ENCODE measurements at places on chromosomes 2 and 18. TPM values are rescaled to one million over a fixed set of nuclear protein-coding genes. Genes with fewer than 3 reads are reported as not detected.

DNA sequence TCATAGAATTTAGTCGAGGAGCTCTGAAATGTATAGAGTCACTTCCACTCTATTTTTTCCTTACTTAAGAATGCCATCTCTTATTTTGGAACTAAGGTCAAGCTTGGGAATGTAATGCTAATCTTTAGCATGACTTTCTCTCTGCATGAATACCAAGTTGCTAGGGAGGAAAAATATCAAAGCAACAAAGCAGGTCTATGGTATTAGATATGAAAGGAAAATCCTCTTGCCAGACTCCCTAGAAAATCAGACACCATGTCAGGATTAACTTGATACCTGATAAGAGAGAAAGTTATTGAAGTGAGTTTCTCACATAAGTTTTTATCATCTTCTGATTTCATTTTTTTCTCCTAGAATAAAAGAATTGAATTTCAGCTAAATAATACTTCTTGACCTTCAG lies 341.7 kb upstream of the ZNF804A start:
- no peak for DNase-seq
- no peaks in the 10 kb centered on the region for H3K36me3 ChIP-seq

GRCh38 chr18:43719267-43719795 lies 442.0 kb upstream of the SYT4 start:
- no peaks in the 10 kb centered on the region for H3K36me3 ChIP-seq
- H3K4me3 ChIP-seq, result no peak overlapping the region
- no peaks in the 10 kb centered on the region for H3K4me1 ChIP-seq

GRCh38 chr2:164495491-164496223 lies 125.6 kb downstream of the GRB14 start:
- H3K4me3 ChIP-seq, result no peak overlapping the region
- H3K36me3 ChIP-seq, result no peaks in the 10 kb centered on the region
- DNase-seq, result peak; percentile 56

- no peaks in the 10 kb centered on the region for H3K36me3 ChIP-seq
- no peak overlapping the region for H3K27ac ChIP-seq
- DNase-seq, result peak; percentile 55
- no peaks in the 10 kb centered on the region for H3K27me3 ChIP-seq
- H3K4me3 ChIP-seq, result no peak overlapping the region
These were observed 32.3 kb upstream of the ZBTB7C start for GRCh38 chr18:48441405-48441881.

GRCh38 chr2:11573418-11574175 lies 39.8 kb downstream of the GREB1 start:
- no peaks in the 10 kb centered on the region for H3K27me3 ChIP-seq
- no peaks in the 10 kb centered on the region for H3K36me3 ChIP-seq
- H3K27ac ChIP-seq, result no peak overlapping the region
- DNase-seq, result peak; percentile 42

GRCh38 chr2:71498261-71498701 lies 44.9 kb downstream of the DYSF start:
- peak overlapping the region; percentile 30 for H3K27ac ChIP-seq
- no peaks in the 10 kb centered on the region for H3K27me3 ChIP-seq
- peaks cover 25% of the 10 kb centered on the region for H3K4me1 ChIP-seq
- no peaks in the 10 kb centered on the region for H3K36me3 ChIP-seq
- no peak overlapping the region for H3K4me3 ChIP-seq

- no peaks in the 10 kb centered on the region for H3K27me3 ChIP-seq
- peak; percentile 40 for DNase-seq
- H3K36me3 ChIP-seq, result no peaks in the 10 kb centered on the region
- H3K27ac ChIP-seq, result no peak overlapping the region
- H3K4me3 ChIP-seq, result no peak overlapping the region
- peaks cover 5% of the 10 kb centered on the region for H3K4me1 ChIP-seq
These were observed 173.5 kb upstream of the CTAGE1 start for GRCh38 chr18:22591222-22591621.

- H3K27ac ChIP-seq, result no peak overlapping the region
- H3K36me3 ChIP-seq, result no peaks in the 10 kb centered on the region
- H3K27me3 ChIP-seq, result no peaks in the 10 kb centered on the region
These were observed 250.6 kb downstream of the RPRM start for GRCh38 chr2:153227981-153228380.

GRCh38 chr2:149692961-149693396 lies 105.4 kb upstream of the MMADHC start:
- no peaks in the 10 kb centered on the region for H3K27me3 ChIP-seq
- H3K4me3 ChIP-seq, result no peak overlapping the region
- no peaks in the 10 kb centered on the region for H3K36me3 ChIP-seq

DNA sequence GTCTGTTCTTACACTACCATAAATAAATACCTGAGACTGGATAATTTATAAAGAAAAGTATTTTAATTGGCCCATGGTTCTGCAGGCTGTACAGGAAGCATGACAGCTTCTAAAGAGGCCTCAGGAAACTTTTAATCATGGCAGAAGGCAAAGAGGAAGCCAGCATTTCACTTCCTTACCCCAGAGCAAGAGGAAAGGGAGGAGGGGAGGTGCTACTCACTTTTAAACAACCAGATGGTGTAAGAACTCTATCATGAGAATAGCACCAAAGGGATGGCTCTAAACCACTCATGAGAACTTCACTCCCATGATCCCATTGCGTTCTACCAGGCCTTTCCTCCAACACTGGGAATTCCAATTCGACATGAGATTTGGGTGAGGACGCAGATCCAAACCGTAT lies 344.4 kb upstream of the SLC39A10 start:
- no peaks in the 10 kb centered on the region for H3K36me3 ChIP-seq
- no peak overlapping the region for H3K27ac ChIP-seq
- no peak overlapping the region for H3K4me3 ChIP-seq
- H3K4me1 ChIP-seq, result no peaks in the 10 kb centered on the region
- DNase-seq, result no peak

DNA sequence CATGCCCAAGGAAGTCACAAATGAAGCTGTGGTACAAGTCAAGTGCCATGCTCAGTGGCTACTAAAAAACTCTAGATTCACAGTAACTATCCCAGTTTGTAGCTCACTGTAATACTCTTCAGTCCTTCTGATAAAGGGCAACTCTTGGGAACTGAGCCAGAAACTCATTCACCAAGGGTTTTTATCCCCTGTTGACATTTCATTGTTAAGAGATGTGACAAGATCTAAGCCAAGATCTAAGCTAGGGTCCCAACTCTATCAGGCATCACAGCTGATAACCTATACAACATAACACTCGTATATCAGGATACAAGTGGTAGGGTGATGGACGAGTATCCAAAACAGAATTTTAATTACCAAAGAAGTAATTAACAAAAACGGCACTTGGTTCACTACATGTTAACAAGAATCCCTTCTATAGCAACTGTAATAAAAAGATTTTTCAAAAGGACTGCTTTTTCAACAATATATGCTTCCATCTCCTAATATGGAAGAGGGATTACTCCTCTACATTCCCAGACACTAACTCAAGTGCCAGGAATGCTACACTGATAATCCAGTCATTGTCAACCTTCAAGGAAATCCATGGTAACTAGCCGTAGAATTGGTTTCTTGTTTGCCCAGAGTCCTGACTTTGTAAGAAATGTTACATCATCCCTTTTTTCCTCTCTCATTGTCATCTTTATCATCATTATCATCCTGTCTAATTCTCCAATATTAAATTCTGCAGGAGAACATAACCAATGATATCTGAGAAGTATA lies 111.7 kb downstream of the CDH2 start:
- H3K4me1 ChIP-seq, result no peaks in the 10 kb centered on the region
- no peak for DNase-seq
- no peaks in the 10 kb centered on the region for H3K36me3 ChIP-seq
- H3K27ac ChIP-seq, result no peak overlapping the region

GRCh38 chr2:211724933-211725332 lies 813.7 kb downstream of the ERBB4 start:
- no peak for DNase-seq
- H3K27me3 ChIP-seq, result no peaks in the 10 kb centered on the region
- H3K4me1 ChIP-seq, result no peaks in the 10 kb centered on the region
- no peak overlapping the region for H3K4me3 ChIP-seq
- H3K36me3 ChIP-seq, result no peaks in the 10 kb centered on the region

DNA sequence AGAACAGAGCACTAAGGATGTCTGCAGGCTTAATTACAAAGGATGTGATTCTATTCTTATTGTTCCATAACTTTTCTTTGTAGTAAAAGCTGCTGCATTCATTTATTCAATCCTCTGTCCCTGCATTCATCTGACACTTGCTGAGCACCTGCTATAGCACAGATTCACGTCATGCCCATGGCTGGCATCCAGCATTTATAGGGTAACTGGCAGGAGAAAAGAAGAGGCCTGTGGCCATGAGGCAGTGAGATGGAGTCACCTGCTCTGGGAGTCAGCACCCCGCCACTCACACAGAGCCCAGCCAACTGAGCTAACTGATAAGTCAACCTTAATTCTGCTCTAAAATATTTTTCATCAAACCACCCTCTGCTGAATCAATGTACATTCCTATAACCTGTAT lies 18.3 kb upstream of the CDC42EP3 start:
- H3K4me3 ChIP-seq, result no peak overlapping the region
- peak overlapping the region; percentile 36 for H3K27ac ChIP-seq
- H3K36me3 ChIP-seq, result no peaks in the 10 kb centered on the region
- no peaks in the 10 kb centered on the region for H3K27me3 ChIP-seq

GRCh38 chr2:178498137-178498536 lies 17.9 kb downstream of the PLEKHA3 start:
- no peak overlapping the region for H3K27ac ChIP-seq
- no peak for DNase-seq
- no peak overlapping the region for H3K4me3 ChIP-seq

DNA sequence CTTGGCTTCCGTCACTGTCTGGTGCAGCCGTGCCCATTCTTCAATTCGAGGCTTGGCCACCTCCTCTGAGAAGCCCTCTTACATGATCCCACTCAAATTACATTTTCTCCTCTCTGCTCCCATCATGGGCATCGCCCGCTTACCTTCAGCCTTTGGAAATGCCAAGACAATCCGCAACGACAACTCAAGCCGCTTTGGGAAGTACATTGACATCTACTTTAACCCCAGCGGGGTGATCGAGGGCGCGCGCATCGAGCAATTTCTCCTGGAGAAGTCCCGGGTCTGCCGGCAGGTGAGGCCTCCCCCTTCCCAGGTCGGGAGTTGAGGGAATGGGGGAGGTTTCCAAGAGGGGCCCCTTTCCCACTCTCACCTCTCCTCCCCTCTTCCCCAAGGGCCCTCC lies 38.3 kb downstream of the MYO7B start:
- no peak overlapping the region for H3K4me3 ChIP-seq
- no peaks in the 10 kb centered on the region for H3K36me3 ChIP-seq
- H3K27me3 ChIP-seq, result no peaks in the 10 kb centered on the region
- no peak overlapping the region for H3K27ac ChIP-seq
- DNase-seq, result no peak

DNA sequence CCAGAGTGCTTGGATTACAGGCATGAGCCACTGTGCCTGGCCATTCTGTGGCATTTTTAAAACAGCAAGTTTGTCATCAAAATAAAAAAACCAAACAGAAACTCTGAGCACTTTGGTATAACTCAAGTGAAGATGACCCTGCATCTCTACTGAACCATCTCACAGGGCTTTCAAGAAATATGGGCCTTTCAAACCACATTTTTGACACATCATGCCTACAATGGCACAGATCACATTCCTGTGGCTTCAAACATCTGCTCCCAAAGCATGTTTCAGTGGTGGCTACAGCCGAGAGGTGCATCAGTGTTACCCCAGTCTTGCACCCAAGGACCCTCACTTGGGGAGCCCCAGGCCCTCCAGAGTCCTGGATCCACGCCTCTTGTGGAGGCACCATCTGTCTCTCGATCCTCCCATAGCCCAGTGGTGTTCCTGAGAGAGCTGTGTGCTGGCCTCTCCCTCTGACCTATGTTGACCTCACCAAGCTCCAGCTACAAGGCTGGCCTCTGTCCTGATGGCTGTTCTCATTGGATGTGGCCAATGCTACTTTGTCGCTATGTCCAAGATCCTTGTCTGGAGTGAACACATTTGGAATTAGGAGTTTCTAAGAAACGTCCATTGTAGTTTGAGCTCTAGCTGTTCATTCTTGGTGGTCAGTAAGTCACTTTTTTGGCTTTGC lies 55.2 kb upstream of the RALBP1 start:
- no peak for DNase-seq
- H3K27ac ChIP-seq, result no peak overlapping the region
- H3K27me3 ChIP-seq, result no peaks in the 10 kb centered on the region
- H3K36me3 ChIP-seq, result no peaks in the 10 kb centered on the region
- H3K4me1 ChIP-seq, result peaks cover 9% of the 10 kb centered on the region
- H3K4me3 ChIP-seq, result no peak overlapping the region

DNA sequence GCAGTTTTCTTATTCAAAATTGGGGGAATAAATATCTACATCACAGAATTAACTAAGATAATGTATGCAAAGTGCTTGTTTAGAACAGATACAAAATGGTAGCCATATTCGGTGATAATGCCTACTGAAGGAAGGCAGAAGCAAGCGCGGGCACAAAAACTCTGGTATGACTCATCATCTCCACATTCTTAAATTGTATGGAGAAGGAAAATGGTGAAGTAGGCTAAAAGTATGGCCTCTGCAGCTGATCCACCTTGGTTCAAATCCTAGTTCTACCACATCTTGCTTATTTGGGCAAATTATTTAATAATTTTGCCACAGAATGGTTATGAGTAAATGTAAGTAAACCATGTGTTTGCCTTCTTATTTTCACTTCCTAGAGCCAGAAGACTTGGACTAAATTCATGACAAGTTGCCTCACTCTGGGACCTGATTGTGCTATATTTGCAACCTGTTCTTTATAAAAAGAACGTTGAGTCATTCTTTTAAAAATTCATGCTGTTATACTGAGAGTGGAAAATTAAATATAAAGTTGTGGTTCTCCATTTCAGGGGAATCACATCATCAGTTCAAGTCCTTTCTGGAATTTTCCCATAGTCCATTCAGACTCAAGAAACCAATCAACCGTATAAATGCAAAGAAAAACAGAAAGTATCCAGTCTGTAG lies 9.0 kb upstream of the CDK15 start:
- no peak for DNase-seq
- H3K4me1 ChIP-seq, result no peaks in the 10 kb centered on the region
- no peak overlapping the region for H3K27ac ChIP-seq
- H3K36me3 ChIP-seq, result no peaks in the 10 kb centered on the region

- peaks cover 4% of the 10 kb centered on the region for H3K4me1 ChIP-seq
- no peak overlapping the region for H3K4me3 ChIP-seq
- DNase-seq, result no peak
- no peaks in the 10 kb centered on the region for H3K27me3 ChIP-seq
- H3K36me3 ChIP-seq, result no peaks in the 10 kb centered on the region
These were observed 77.3 kb upstream of the ATG16L1 start for GRCh38 chr2:233174137-233174536.

DNA sequence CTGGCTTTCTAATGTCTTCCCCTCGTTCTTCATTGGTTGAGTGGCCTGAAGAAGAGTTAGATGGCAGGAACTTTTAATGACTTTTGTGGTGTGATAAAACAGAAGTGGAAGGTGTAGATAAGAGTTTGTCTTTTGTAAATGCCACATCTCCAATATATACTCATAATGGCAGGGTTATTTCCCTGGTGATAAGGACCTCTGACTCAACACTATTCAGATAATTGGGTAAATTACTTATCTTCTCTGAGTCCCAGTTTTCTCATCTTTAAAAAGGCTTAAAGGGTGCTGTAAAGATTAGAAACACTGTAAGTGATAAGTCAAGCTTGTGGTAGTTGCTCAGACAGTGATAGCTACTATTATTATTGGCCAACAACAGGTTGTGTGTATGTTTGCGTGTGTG lies 9.5 kb downstream of the KLHL14 start:
- no peaks in the 10 kb centered on the region for H3K4me1 ChIP-seq
- no peak for DNase-seq
- no peak overlapping the region for H3K4me3 ChIP-seq
- peaks cover 10% of the 10 kb centered on the region for H3K27me3 ChIP-seq

Gene RIT2
- not detected for total RNA-seq

Gene RAX
- not detected for total RNA-seq

Gene KIAA2012
- total RNA-seq, result 5.3 TPM

Gene HOXD1
- total RNA-seq, result 2.5 TPM

Gene SLC40A1
- 94.2 TPM for total RNA-seq

Gene MYO5B
- total RNA-seq, result 25.6 TPM

Gene SCN7A
- total RNA-seq, result 39.8 TPM

Gene TM4SF20
- total RNA-seq, result not detected
